ENCODE measurements at places on chromosomes 5 and 9. TPM values are rescaled to one million over a fixed set of nuclear protein-coding genes. Genes with fewer than 3 reads are reported as not detected.

IFNA6 gene
- not detected for total RNA-seq

SV2C gene
- 0.02 TPM for total RNA-seq

NRARP gene
- 0.91 TPM for total RNA-seq

CFAP157 gene
- total RNA-seq: not detected

DNA sequence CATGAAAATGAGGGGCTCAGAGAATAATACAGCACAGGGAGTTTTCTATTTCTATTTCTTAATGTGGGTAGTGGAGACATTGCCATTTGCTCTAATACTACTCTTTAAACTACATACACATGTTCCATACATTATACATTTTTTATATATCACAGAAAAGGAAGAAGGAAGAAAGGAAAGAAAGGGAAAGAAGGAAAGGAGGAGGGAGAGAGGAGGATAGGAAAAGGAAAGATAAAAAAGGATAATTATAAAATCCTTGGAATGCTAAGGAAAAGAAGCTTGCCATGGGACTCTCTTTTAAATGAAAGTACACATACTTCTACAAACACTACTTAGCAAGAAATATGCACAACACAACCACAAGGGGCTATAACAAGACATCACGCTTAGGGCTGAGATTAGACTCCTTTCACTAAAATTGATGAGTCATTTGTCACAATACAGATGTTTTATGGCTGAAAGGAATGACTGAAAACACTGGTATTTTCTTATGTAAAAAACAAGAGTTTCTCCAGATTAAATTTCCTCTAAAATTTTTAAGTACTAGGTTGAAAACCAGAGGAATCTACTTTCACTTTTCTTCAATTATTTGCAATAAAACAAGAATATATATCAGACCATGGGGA lies 219.8 kb downstream of the ARL15 start:
- H3K4me3 ChIP-seq: no peak overlapping the region
- H3K27ac ChIP-seq: no peak overlapping the region
- no peak for DNase-seq
- no peaks in the 10 kb centered on the region for H3K36me3 ChIP-seq
- H3K4me1 ChIP-seq: no peaks in the 10 kb centered on the region
- no peaks in the 10 kb centered on the region for H3K27me3 ChIP-seq

- H3K36me3 ChIP-seq: no peaks in the 10 kb centered on the region
- DNase-seq: no peak
- peaks cover 6% of the 10 kb centered on the region for H3K27me3 ChIP-seq
- no peak overlapping the region for H3K27ac ChIP-seq
- H3K4me3 ChIP-seq: no peak overlapping the region
Observed at GRCh38 chr5:122089096-122090013, 11.3 kb upstream of the LOX start.

DNA sequence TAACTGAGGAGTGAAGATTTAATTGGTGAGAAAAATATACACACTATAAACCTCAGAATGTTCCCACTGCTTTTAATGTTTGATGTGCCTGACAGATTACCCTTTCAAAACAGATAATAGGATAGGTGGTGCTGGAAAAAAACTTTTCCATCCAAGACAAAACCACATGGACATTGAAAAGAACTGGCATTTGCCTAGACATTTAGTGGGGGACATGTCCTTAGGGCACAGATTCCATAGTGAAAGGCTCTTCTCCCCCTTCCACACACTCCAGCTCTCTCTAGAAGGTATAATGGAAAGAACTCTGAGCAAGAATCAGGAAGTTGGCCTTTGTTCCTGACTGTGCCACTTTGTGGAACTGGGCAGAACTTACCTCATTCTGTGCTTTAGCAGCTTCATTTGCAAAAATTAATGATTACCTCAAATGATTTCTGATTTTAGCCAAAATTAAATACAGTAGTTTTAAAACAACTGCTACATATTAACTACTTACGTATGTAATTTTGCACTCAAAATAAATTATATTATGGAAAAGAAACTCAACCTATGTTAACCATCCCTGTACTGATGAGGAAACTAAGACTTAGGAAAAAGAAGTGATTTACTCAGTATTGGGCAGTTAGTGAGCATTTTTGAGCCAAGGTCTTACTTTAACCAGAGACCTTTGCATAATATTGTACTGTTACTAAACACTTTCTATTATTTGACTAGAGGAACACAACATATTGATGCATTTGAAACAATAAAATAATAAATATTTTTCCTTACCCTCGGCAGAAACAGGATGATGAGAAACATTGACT lies 43.3 kb downstream of the TMC1 start:
- H3K36me3 ChIP-seq: peaks cover 2% of the 10 kb centered on the region
- H3K27me3 ChIP-seq: no peaks in the 10 kb centered on the region
- H3K27ac ChIP-seq: no peak overlapping the region
- H3K4me3 ChIP-seq: no peak overlapping the region
- H3K4me1 ChIP-seq: peaks cover under 1% of the 10 kb centered on the region

DNA sequence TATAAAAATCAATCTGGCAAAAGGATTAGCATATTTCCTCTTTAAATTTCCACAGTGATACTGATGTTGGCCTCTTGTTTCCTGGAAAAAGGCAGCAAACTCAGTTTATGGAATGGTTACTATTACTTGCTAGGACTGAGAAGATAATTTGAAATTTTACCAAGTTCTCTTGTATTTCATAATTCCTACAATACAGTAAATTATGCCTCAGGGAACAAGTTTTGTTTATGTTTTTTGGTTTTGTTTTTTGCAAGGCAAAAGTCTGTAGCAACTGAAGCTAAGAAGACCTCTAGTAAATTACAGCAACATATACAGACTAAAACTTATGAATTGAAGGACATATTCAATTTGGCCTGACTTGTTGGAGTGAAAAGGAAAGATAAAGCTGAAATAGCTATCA lies 30.2 kb upstream of the SLCO6A1 start:
- no peaks in the 10 kb centered on the region for H3K36me3 ChIP-seq
- DNase-seq: no peak
- H3K27ac ChIP-seq: no peak overlapping the region
- peaks cover 19% of the 10 kb centered on the region for H3K27me3 ChIP-seq
